ENCODE measurements at places on chromosomes 6 and 20.

DNA sequence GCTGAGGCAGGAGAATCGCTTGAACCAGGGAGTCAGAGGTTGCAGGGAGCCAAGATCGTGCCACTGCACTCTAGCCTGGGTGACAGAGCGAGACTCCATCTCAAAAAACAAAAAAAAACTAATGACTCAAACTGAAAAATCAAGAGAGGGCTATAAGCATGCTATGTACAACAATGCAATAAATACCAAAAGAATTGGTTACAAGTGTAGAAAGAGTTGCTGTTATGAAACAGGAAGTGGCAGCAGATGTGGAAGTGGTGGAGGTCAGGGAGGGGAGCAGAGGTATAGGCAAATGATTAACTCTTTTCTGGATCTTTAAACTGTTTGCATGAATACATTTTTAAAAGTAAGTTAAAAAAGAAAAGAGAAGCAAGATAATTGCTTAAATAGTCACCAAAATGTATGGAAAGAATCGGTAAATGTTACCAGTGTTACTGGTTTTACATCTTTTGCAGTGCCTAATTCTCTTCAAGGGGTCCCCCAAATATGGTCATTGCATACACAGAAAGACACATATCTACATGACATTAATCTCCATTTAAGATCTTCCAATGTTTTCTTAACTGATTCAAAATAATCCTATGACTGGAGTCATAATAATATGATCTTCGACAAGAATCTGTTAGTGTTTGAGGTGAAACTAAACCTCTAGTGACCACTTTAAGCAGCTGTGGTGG is 15.0 kb downstream of the CALHM6 start:
- DNase-seq, result no peak

- DNase-seq, result no peak
Measured at GRCh38 chr20:11352041-11352440, 565.7 kb upstream of the BTBD3 start.

DNA sequence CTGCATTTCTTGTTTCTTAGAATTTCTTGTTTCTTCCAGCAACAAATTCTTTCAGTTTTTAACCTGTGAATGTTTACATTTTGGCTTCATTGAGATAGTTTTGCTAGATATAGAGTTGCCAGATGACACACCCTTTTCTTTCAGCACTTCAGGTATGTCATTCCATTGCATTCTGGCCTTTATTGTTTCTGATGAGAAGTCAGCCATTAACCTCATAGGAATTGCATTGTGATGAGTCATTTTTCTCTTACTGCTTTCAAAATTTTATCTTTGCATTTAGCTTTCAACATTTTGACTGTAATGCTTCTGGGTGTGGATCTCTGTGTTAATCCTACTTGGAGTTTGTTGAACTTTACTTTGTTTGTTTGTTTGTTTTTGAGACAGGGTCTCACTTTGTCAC is 440.3 kb upstream of the HS3ST5 start:
- no peak for DNase-seq

DNA sequence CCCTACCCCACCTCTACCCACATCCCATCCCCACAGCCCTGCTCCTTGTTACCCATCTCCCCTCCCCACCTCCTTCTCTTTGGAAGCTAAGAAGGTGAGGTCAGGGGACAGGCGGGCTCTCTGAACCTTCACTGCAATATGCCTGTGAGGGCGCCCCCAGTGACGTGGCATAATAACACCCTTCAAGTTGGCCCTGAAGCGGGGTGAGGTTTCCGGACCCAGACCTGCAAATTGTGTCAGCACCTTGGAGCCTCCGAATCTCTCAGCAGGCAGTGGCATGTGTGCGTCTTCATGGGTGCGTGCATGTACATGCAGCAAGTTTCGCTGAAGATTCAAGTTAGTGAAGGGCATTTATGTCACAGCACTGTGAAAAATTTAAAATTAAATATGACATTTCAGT is 114.6 kb downstream of the SOBP start:
- DNase-seq, result no peak

GRCh38 chr20:43554369-43554768 is 4.5 kb upstream of the SGK2 start:
- DNase-seq, result no peak

GRCh38 chr6:137480431-137480830 is 13.8 kb downstream of the OLIG3 start:
- DNase-seq, result no peak

- DNase-seq, result no peak
Measured at GRCh38 chr6:167998215-167998614, 744 bp downstream of the KIF25 start.

DNA sequence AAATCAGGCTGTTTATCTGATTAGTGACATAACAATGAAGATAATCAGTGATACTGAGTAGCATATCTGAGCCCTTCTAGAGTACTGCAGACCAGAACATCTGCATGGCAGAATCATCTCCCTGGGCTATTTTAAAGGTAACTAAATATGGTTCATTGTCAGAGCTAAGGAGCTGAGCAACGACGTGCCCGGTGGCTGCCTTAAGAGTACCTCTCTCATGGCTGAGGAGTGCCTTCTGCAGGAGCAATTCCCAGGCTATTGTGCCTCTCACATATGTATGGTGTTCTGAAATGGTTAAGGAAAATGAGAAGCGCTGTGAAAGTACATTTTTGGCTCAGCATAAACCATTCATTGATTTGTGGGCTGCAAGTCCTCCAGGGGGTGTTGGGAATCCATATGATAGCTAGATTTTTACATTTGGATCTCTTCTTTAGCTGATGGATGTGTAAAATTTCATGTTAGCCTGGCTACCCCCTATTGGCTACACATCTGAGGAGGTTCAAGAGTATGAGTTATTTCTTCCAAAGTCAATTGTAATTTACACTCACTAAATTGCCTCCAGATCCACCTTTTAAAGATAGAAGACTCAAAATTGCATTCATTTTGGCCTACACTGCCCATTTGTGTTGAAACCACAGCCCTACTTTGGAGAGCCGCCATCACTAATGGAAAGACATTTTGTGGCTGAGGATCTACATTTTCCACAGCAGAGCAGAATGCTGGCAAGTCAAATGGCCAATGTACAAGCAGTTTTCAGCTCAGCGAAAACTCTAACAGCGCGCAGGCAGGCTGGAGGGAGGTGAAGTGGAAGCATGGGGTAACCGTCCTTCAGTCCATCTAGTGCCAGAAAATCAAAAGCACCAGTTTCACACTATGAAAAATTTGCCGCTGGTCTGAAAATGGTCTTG is 198.0 kb downstream of the SIM1 start:
- no peak for DNase-seq

GRCh38 chr6:36216559-36216958 is 20.0 kb downstream of the BRPF3 start:
- DNase-seq, result no peak

DNA sequence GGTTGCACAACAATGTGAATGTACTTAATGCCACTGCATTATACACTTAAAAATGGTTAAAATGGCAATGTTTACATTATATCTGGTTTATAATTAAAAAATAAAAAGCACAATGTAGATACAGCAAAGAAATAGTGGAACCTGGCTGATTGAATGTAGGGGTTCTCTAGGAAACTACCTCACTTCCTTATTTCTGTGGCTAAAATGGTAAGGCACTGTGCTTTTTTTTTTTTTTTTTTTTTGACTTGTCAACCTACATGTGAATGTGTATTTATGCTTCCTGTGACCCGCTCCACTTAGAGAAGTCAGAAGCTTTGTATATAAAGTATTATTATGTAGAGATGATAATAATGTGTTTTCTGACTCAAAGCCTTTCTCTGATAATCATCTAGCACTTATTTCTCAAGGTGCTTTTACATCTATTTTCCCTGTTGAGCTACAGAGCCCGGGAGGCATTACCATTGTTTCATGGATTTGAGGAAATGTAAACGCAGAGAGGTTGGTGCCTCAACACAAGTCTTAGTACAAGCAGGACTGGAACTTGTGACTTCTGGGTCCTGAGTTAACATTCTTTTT is 55.0 kb downstream of the SOX4 start:
- DNase-seq, result no peak

GRCh38 chr6:2175825-2176224 is 69.6 kb downstream of the GMDS start:
- no peak for DNase-seq

- no peak for DNase-seq
Measured at GRCh38 chr20:19540392-19540791, 217.7 kb upstream of the RIN2 start.

GRCh38 chr6:153591159-153591558 is 447.9 kb upstream of the OPRM1 start:
- no peak for DNase-seq

DNA sequence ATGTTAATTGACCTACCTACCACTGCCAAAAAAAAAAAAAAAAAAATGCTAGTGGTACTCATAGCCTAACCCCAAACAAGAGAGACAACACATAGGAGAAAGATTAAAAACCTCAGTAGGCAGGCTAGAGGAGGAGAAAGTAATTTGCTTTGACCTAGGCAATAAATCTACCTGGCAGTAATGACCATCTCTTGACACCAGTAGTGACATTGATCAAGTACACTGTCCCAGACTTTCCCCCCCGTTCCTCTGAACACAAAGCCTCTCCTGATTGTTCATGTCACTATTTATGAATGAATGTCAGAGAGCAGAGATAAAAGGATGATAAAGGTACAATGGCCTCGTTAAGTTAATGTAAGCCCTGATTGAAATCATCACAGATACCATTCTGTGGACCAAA is 746.8 kb downstream of the CBLN4 start:
- no peak for DNase-seq

DNA sequence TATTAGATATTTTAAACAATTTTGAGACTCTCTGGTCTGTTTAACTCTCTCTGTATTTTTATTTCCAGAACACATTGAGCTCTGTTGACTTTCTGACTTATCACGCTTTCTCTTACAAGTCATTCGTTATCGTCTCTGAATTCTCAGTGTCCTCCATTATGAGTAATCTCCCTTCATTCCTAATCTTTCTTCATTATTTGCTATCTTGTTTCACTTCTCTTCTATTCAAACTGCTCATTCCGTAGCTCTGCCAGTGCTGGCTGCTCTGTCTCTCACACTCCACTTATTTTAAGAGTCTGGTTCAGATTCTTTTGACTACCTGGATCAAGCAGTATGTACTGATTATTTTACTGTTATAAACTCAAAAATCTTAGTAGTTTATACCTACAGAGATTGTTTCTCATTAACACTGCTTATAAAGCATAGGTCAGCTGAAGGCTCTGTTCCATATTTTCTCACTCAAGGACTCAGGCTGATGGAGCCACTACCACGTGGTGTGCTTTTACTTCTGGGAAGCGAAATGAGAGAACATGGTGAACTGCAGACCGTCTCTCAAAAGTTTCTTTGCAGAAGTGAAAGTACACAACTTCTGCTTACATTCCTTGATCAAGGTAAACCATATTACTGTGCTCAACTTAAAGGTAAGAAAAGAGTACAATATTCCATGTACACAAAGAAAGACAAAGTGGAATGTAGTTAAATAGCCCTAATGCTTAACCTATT is 485.2 kb downstream of the GRIK2 start:
- no peak for DNase-seq

GRCh38 chr6:133855276-133855990 is 33.5 kb upstream of the TCF21 start:
- DNase-seq, result no peak

DNA sequence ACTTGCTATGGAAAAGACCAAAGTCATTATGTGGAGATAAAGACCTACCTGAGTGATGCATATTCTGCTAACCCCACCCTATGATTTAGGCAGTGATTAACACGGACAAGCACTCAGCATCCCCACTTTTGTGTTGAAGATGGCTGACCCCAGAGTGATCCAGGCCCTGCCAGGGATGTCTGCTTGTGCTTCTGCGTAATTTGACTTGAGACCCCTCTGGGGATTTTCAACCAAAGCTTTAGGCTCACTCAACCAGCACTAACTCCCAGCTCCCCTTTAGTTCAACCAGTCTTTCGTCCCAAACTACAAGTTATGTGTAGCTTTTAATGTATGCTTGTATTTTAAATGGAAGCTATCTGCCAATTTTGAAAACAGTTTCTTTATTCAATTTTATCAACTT is 538.0 kb upstream of the ID4 start:
- DNase-seq, result no peak

DNA sequence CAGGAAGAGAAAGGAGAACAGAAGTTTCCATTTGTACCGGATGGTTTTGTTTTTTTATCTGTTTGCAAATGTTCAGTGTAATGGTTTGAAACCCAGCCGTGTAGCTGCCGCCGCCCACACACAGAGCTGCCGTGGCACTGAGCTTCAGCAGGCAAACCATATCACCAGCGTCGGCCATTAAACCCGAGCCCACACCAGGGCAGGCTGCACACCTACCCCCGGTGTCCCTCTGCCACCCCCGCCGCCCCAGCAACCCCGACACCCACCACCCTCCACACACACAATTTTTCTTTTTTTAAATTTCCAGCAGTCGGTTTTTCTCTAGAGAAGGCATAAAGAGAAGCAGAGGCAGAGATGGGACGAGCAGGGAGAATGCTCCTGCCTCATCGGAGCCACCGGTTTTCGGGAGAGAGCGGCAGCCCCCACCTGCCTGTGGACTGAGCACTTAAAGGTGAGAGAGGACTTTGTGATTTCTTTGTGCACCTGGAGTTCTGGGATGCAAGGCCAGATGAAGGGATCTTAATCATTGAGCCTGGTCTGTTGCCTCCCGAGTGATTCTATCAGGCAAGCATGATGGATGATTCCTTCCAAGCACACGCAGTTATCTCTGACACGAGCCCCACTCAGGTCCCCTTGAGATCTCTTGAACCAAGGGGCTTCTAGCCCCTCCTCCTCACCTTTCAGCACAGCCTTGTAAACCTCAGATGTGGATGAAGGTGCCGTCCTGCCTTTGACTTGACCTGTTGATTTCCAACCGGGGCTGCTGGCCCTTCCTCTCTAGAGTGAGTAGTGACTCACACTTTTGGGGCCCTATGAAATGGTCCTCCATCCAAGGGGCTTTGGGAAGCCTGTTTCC is 17.5 kb upstream of the ZNF831 start:
- DNase-seq, result no peak

DNA sequence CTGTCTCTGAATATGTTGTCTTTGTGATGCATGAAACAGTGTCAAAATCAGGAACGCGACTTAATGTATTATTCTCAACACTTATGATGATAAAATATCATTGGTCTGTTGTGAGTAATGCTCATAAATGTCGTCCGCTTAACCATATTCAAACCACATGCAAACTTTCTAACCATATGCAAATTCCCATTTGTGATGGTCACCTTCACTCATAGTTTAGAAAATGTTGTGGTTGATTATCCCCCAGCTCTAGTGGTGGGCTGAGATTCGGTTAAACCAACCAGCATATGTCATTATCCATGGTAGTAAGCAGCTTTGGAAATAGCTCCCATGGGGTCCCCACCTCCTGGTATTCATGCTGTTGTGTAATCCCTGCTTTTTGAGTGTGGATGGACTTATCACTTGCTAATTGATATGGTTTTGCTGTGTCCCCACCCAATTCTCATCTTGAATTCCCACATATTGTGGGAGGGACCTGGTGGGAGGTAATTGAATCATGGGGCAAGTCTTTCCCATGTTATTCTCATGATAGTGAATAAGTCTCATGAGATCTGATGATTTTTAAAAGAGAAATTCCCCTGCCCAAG is 360.0 kb upstream of the TSHZ2 start:
- DNase-seq, result no peak

GRCh38 chr6:17169291-17169690 is 67.4 kb downstream of the STMND1 start:
- DNase-seq, result peak; percentile 20

- DNase-seq, result no peak
Measured at GRCh38 chr6:149368065-149368464, 32.0 kb upstream of the SUMO4 start.

Measured in smooth muscle cell of the brain vasculature (primary cell).